ENCODE measurements at places on chromosomes 13 and 19. TPM values are rescaled to one million over a fixed set of nuclear protein-coding genes. Genes with fewer than 3 reads are reported as not detected.

Gene ACTMAP
- 0.96 TPM for total RNA-seq

Gene CEACAM1
- not detected for total RNA-seq

Gene GFY
- not detected for total RNA-seq

Gene CLC
- not detected for total RNA-seq

Gene ERICH4
- total RNA-seq: not detected

Measured in regular cardiac myocyte (primary cell).